ENCODE measurements at places on chromosomes 2 and 18.

DNA sequence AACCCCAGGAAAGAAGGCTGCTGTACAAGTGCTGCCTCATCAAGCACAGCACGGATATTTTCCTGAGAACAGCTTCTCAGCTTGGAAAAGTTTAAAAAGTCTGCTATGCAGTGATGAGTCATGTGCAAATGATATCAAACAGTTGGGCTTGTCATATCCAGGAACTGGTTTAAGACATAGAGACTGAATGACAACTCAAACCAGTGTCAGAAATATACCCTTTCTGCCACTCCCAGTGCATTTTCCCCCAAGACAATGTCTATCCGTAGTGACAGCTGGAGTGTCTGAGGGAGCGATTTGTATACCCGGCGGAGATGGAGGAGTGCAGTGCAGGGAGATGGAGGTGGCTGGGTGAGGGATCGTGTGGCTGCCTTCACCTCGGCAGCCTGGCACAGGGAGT is 28.2 kb downstream of the SOX11 start:
- no peak for DNase-seq

DNA sequence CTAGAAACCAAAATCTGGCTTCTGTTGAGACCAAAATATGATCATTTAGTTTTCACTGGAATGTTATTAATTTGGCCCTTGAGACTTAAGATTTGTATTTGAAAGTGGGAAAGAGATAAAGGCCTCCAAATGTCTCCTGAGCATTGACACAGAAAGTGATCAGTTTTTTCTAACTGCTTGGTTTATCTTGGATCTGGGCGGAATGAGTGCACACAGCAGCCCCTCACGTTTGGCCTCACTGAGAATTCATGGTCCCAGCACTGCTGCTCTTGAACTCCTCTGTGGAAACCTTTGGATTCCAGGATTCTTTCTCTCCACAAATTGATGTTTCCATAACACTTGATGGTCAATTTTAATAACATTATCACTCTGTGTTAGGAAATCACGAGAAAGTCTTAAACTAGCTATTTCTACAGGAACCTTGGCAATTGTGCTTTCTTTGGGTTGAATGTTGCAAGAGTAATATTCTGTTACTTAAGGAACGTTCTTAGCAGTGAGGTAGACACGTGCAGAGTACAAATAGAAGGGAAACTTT is 180.3 kb upstream of the BCL2L11 start:
- DNase-seq = no peak

GRCh38 chr2:49861821-49862220 is 707.5 kb upstream of the FSHR start:
- DNase-seq = no peak

DNA sequence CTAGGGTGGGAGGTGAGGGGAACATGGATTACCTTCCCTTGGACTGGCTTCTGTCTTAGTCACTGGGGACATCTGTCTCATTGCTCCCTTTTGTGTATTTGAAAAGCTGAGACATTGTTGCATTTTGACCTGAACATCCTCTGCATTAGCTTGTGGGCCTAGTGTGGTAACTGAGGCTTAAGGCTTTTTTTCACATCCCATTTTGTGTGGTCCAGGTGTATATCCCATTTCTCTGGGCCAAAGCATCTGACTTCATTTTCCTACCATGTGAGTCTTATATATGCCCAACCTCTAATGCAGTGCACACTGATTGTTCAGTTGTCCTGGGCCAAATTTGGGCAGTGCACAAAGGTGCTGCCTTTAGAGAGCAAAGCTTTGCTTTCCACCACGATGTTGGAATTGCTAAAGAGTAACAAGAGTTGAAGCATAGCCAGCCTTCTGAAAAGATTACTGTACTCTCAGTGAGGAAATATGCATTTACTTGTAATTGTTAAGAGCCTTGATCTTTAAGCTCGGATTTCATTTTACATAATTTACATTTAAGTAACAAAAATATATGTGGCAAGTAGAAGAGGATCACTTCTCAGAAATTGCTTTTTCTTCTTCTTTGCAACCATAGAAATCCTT is 13.3 kb downstream of the PRKCE start:
- DNase-seq = no peak

- peak; percentile 61 for DNase-seq
Measured at GRCh38 chr2:210496512-210496911, 20.0 kb upstream of the LANCL1 start.

- no peak for DNase-seq
Measured at GRCh38 chr18:69330385-69331005, 70.2 kb upstream of the DOK6 start.

DNA sequence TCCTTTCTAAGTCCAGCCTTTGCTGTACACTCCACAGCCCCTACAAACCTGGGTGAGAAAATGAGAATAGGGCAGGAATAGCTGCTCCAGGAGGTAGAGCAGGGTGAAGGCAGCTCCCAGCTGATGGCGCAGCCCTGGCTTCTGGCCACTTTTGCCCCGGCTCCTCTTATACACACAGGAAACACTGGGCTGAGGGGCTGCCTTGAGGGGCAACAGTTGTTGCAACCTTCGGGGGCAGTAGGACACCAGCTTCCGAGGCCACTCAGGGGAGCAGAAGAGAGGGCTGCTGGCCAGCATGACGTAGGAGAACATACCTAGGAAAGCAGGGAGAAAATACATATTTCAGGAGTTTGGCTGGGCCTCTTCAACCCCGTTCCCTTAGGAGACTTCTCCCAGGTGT is 8.1 kb downstream of the GGCX start:
- DNase-seq = no peak

DNA sequence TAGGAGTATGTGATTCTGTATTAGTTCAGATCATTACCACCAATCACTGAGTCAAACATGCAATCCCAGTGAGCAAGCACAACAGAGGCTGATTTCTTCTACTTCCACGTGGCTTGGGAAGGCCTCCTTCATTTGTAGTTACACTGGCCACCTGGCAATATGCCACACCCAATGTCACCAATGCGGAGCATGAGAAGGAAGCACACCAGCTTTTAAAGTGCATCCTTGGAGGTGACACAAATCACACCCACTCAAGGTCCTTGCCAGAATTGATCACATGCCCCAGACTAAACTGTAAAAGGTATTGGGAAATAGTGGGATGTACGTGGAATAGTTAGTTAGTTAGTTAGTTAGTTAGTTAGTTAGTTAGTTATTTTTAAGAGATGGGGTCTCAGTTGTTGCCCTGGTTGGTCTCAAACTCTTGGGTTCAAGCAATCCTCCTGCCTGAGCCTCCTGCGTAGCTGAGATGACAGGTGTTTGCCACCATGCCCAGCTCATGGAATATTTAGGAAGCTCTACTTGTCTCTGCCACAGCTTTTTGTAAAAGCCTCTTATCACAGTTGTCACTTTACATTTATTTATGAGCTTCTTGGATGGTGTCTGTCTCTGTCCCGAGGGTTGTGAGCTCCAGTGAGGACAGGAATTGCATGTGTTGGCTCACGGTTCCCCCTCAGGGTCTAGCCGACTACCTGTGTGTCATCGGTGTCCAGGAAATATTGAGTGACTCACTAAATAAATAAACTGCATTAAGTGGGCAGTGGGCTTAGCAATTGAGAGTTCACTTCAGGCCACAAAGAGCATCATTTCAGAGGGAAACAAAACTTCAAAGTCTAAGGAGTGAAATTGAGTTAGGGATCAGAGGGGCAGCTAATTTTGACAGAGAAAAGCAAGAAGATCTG is 28.1 kb upstream of the CAB39 start:
- no peak for DNase-seq

- DNase-seq = no peak
Measured at GRCh38 chr2:119491776-119492525, 32.3 kb downstream of the SCTR start.

Measured in GF-D8 (cell line).